ENCODE measurements at places on chromosomes 7 and 10. TPM values are rescaled to one million over a fixed set of nuclear protein-coding genes. Genes with fewer than 3 reads are reported as not detected.

Gene LIPN
- total RNA-seq: not detected

Gene TRPV5
- total RNA-seq: not detected

Gene GCC1
- 25.1 TPM for total RNA-seq

Gene INA
- total RNA-seq: 0.18 TPM

Gene EN2
- 0.09 TPM for total RNA-seq

Gene KLHL7
- 24.8 TPM for total RNA-seq

Gene PKD2L1
- total RNA-seq: not detected

Gene LIPM
- not detected for total RNA-seq

Gene AEBP1
- total RNA-seq: 3.3 TPM

Gene LDB3
- total RNA-seq: not detected

Gene LRRC61
- total RNA-seq: 0.19 TPM

Gene ZNF107
- total RNA-seq: 1.8 TPM

Gene GLI3
- total RNA-seq: 3.5 TPM

Gene CYP26C1
- 0.47 TPM for total RNA-seq

Gene SCART1
- total RNA-seq: 1.3 TPM

Gene GPR141
- not detected for total RNA-seq

Gene TEX36
- not detected for total RNA-seq

Gene SPDYE6
- total RNA-seq: not detected

Gene GARIN1A
- 0.28 TPM for total RNA-seq

Gene UNCX
- not detected for total RNA-seq

Gene ACBD7
- 1.4 TPM for total RNA-seq

Gene HOXA1
- 0.54 TPM for total RNA-seq

Gene DNAJB6
- 109 TPM for total RNA-seq

Gene FAM13C
- total RNA-seq: 0.66 TPM

Gene EGR2
- 0.18 TPM for total RNA-seq

Gene HOXA4
- 0.85 TPM for total RNA-seq

Gene SPDYE8
- not detected for total RNA-seq

Gene HECTD2
- 5.5 TPM for total RNA-seq

Gene SOSTDC1
- not detected for total RNA-seq

Gene HTR5A
- total RNA-seq: not detected

Gene CTBP2
- total RNA-seq: 87.1 TPM

Gene CYP3A4
- not detected for total RNA-seq

Gene OIT3
- total RNA-seq: 0.09 TPM

Gene NPY4R
- 0.19 TPM for total RNA-seq

Gene PRKCQ
- 0.75 TPM for total RNA-seq

Gene CADPS2
- 53.7 TPM for total RNA-seq

Gene ARHGEF5
- 0.45 TPM for total RNA-seq

Gene TLX1
- not detected for total RNA-seq

Gene FEZF1
- not detected for total RNA-seq

Gene FRAT1
- total RNA-seq: 2.3 TPM

Gene NRF1
- total RNA-seq: 11.0 TPM

Gene VAX1
- total RNA-seq: not detected

Gene CNPY4
- 36.7 TPM for total RNA-seq

Gene SEMA3C
- 22.5 TPM for total RNA-seq

All from endothelial cell of coronary artery (primary cell).